ENCODE measurements at places on chromosomes 5 and 9.

- DNase-seq: no peak
These were observed 262.1 kb downstream of the ENC1 start for GRCh38 chr5:74378464-74378863.

DNA sequence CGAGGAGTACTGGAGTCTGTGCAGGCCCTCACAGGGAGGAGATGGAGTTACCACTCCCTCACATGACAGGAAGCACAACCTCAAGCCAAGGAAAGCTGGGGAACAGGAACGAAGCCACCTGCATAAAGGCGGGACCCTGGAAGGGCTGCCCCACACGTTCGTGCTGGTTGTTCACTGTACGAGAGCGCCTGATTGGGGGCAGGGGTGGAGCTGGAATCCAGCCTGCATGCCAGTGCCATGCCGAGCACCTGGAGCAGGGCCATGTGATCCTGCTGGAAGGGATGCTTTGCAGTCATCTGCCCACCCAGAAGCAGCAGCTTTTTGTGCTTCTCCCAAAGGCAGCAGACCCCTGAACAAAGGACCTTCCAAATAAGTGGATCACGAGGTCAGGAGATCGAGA, 11.4 kb downstream of the GRM6 start:
- no peak for DNase-seq

DNA sequence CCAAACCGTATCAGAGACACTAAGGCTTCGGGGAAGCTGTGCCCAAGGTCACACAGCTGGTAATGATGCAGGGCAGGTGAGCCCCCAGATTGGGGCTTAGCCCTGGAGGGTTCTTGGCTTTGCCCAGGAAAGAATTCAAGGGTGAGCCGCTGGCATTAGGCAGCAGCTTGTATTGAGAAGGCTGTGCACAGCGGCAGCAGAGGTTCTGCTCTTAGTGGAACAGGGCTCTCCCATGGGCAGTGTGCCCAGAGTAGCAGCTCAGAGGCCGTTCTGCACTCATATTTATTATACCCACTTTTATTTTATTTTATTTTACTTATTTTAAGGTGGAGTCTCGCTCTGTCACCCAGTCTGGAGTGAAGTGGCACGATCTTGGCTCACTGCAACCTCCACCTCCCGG, 85.8 kb upstream of the IER5L start:
- no peak for DNase-seq

DNA sequence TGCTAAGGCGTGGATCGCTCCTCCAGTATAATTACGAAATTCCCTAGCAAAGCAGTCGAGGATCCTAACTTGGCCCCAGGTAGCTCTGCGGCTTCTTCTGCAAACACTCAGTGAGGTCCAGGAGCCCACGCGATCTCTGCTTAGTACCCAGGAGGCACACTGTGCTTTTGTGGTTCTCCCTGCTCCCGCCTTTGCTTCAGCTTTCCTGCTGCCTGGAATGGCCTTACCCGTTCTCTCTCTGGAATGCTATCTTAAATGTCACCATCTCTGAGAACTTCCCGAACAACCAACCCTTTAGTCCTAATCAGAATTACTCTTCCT, 639 bp downstream of the INVS start:
- no peak for DNase-seq

DNA sequence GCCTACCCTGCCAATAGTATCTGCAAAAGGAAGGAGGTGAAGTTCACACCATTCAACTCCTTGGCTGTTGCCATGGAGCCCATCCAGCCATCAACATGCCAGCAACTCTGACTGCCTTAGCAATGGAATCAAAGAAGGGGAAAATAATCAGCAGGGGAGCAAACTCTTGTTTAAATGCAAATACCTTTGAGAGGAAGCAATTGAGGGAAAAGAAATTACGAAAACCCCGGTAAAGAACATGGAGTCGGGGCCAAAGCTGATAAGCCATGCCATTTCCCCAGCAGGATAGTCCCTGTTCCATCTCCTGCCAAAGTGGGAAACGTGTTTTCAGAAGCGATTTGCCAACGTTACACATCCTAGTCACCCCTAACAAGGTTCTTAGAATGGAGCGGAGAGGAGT, 69.0 kb downstream of the MFAP3 start:
- DNase-seq: no peak

DNA sequence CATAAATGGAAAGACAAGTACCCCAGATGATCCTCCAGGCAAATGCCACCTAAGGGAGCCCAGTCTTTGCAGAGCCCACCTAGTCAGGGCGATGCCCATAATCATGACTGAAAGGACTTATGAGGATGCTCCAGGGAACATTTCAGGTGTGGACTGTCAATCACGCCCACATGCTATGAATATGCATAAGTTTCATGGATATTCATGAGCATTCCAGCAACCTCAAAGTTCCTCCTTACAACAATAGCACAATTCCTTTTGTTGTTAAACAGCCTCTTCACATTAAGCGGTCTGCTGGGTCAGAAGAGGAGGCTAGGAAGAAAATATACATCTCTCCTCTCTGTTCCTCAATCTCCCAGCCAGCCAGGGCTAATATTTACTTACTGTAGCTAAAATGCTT, 161.6 kb downstream of the C5orf15 start:
- DNase-seq: no peak

- no peak for DNase-seq
These were observed 179.8 kb downstream of the ENC1 start for GRCh38 chr5:74460694-74461093.

DNA sequence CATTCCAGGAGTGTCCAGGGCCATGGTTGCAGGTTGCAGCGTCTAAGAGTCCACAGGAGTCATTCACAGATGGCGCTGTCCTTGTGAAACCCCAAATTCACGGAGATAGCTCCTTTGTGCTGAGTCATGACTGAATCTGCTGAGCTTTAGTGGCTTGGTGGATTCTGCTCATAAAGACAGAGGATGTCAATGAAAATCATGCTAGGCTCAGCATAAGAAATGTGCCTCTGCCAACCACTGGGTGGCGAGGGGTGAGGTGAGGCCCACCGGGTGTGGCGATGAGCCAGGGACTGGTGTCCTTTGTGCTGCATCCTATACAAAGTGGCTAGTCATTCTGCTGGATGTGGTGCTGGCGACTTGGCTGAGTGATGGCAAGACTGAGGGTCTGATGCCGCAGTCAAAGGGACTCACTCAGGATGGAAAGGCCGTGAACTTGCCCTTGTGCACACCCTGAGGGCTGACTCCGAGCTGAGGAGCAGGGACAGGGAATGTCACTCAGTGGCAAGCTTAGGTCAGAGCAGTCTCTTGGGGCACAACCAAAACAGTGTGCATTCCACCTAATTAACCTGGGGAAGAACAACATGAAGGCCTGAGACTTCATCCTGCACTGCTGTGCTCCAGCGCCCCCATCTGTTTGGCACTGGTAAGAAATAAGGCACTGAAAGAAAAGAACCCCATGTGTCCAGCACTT, 71.5 kb downstream of the DAP start:
- no peak for DNase-seq

DNA sequence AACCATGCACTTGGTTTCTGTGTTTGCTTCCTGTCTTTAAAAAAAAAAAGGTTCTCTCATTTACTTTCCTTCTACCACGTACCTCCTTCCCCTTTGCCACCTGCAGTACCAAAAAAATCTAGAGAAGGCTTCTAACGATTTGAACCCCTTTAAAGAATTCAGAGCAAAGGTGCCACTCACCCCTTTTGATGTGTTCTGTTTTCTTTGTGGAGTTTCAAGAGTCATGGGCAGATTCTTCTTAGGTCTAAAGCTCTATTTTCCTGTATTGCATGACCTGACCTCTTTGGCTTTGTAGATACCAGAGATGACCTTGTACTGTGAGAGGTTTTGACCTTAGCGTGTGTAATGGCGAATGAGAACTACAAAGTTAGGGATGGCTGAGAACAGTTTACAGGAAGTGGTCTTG, 29.0 kb downstream of the TXNDC8 start:
- DNase-seq: no peak

DNA sequence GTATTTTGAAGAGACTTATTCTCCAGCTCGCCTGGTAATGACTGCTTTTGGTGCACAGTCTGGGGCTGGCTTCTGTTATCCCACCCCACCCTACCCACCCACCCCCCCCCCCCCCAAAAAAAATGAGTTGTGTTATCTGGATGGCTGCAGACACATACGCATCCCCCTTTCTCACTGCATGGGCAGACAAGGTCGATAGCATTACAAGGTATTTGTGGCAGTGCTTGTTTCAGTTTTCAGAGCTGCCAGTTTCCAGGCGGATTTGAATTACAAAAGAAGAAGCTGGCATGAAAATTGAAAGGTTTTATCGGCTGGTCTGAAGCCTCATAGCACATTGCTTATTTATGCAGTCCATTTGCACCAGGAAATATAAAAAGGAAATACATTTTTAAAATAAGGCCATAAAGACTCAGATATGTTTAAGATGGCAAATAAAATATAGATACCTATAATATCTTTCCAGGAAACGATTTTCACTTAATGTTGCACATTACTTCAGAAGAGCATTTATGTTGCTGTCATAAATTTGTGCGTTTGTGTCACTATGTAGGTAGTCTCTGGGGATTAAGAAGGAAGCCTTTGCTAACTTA, 85.1 kb upstream of the GRHPR start:
- no peak for DNase-seq

DNA sequence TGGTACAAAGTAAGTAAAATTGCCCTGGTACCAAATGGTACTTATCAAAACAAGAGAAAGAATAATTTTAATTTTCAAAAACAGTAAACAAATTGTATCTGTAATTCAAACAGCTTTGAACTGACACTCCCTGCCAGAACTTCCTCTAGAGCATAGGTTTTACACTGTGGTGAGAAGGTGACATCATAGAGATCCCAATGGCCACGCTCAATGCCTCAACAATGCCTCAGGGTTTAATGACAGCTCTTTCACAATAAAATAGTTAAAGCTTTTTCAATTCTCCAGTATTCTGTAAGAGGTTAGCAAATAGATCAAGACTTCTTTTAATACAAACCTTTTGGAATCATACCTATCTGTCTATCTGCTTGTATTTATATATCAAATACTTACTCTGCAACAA, 437.1 kb downstream of the PRR16 start:
- DNase-seq: no peak

DNA sequence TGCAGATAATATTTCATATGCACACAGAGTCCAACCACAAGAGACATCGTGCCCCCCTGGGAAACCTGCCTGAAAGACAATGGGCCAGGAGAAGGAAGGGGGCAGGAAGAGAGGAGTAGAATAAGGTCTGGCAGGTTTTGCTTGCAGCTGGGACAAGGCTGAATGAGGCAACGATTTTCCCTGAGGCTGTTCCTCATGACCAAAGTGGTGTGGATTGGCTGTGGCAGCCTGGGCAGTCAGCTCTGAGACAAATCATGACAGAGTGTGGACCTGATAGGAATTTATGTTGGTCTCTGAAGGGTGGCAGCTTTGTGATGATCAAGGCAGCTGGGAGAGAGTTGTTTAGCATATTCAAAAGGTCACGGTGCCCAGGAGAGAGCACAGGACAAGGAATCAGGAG, 119.3 kb downstream of the NMUR2 start:
- no peak for DNase-seq

DNA sequence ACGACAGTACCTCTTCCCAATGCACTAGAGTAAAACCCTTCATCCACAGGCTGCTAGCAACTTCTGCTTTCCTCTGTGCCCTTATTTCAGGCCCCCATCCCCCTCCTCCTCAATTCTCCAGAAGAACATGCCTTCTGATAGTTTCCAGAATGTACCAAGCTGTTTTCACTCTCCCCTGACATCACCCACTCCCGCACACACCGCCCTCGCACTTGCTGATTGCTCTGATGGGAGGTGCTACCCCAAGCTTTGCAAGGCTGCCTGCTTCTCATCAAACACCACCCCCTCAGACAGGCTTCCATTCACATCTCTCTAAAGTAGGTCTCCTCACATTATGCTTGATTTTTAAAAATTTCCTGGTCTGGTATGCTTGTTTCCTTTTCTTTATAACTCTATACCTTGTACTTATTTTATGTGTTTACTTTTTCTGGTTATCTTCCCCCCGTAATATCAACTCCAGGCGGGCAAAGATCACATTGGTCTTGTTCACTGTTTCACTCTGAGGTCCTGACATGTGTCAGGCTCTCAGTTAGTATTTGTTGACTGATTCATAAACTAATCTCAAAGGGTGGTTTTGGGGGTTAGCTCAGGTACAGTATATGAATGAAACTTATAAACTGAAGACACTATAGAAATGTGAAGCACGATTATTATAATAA, 91.0 kb upstream of the C9orf72 start:
- DNase-seq: no peak

DNA sequence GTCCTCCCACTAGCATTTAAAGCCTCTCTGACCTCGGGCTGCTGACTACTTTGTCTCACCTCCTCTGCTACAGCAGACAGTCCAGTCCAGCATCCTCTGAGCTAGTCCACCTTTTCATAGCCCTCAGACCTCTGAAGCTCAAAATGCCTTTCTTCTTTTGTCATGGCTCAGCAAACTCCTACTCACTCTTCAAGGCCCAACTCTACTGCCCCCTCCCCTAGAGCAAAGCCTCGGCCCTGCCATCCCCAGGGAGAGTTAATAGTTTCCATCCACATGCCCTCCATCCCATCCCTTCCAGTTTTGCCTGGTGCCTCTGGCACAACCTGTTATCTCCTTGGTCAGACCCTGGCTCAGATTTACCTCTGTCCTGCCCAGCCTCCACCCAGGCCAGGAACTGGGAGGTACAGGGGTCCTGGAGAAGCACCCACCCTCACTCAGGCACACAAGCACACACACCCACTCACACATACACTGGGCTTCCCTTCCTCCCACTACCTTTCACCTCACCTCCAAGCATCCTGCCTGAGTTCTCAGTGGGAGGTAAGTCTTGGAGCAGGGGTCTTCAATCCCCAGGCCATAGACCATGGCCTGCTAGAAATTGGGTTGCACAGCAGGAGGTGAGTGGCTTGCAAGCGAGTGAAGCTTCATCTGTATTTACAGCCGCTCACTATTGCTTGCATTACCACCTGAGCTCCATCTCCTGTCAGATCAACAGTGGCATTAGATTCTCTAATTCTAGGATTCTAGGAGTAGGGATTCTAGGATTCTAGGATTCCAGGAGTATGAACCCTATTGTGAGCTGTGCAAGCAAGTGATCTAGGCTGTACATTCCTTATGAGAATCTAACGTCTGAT, 18.1 kb downstream of the PDLIM4 start:
- DNase-seq: no peak

Measured in GM12864 (cell line).